Cortex of kidney (tissue), 1 donor: ENCODE measurements at places on chromosomes 3 and 15.

GRCh38 chr3:149934524-149934923 lies 36.2 kb downstream of the PFN2 start:
- DNase-seq, result no peak

- no peak for DNase-seq
Measured at GRCh38 chr15:58401991-58402649, 29.7 kb upstream of the LIPC start.

GRCh38 chr3:12947504-12948369 lies 106.4 kb upstream of the RPL32 start:
- no peak for DNase-seq

- no peak for DNase-seq
Measured at GRCh38 chr3:42023380-42023779, 61.5 kb upstream of the ULK4 start.

DNA sequence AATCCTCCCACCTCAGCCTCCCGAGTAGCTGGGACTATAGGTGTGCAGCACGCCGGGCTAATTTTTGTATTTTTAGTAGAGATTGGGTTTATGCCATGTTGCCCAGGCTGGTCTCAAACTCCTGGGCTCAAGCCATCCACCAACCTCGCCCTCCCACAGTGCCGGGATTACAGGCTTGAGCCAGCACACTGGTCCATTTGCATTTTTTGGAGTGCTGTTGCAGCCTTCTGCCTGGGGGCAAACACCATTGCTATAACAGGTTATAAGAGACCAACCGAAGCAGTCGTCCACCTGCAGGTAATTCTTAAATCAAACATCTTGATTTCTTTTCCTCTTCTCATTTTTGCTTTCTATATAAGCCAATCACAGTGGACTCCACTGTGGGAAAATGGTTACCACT lies 27.7 kb downstream of the ACKR4 start:
- no peak for DNase-seq

DNA sequence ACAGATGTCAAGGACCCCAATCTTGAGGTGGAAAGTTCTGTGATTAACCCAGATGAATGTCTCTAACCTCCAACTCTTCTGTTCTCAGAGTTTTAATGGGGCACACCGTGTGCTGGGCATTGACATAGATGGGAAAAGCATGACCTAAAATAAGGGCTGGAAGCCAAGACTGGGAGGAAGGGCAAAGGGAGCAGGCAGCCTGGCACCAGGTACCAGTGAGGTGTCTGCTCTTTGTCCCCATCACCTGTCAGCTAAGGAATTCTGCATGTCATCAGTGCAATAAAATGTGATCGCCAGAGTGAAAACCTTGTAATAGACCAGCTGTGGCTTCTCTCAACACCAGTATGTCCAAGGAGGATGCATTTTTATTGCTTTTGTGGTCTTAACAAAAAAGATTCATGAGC lies 143.5 kb upstream of the TPM1 start:
- DNase-seq, result no peak

GRCh38 chr3:188635258-188636042 lies 481.5 kb downstream of the LPP start:
- no peak for DNase-seq

GRCh38 chr15:67805666-67806516 lies 19.4 kb upstream of the SKOR1 start:
- DNase-seq, result no peak

GRCh38 chr3:77530870-77531269 lies 491.0 kb downstream of the ROBO2 start:
- DNase-seq, result no peak

DNA sequence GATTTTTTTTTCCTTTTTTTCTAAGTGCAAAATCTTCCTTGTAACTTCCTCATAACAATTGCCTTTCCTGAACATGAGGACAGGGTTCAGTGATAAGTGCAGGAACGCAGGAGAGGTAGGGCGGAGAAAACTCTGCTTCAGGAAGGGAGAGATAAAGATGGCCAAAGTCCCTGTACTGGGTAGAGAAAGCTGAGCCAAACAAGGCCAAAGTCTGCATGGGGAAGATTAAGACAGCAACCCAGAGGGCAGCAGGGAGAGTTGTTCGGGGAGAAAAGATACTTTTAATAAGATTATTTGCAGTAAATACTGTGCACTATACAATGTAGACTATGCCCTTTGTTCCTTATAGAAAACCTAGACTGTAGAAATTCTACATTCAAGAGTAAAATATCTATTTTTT lies 55.4 kb upstream of the LRRFIP2 start:
- no peak for DNase-seq

GRCh38 chr15:81754078-81754477 lies 291.7 kb downstream of the MEX3B start:
- DNase-seq, result no peak

DNA sequence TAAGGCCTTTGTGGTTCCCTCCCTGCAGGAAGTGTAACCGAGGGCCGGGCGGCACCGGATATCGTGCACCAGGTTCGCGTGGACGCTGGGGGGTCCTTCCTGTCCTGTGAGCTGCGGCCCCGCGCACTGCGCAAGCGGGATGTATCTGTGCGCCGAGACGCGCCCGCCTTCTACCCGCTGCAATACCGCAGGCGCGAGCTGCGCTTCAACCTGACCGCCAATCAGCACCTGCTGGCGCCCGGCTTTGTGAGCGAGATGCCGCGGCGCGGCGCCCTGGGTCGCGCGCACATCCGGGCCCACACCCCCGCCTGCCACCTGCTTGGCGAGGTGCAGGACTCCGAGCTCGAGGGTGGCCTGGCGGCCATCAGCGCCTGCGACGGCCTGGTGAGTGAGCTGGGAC lies 35.9 kb downstream of the SAXO2 start:
- no peak for DNase-seq

- DNase-seq, result no peak
Measured at GRCh38 chr15:88833731-88834100, 30.5 kb downstream of the ACAN start.

DNA sequence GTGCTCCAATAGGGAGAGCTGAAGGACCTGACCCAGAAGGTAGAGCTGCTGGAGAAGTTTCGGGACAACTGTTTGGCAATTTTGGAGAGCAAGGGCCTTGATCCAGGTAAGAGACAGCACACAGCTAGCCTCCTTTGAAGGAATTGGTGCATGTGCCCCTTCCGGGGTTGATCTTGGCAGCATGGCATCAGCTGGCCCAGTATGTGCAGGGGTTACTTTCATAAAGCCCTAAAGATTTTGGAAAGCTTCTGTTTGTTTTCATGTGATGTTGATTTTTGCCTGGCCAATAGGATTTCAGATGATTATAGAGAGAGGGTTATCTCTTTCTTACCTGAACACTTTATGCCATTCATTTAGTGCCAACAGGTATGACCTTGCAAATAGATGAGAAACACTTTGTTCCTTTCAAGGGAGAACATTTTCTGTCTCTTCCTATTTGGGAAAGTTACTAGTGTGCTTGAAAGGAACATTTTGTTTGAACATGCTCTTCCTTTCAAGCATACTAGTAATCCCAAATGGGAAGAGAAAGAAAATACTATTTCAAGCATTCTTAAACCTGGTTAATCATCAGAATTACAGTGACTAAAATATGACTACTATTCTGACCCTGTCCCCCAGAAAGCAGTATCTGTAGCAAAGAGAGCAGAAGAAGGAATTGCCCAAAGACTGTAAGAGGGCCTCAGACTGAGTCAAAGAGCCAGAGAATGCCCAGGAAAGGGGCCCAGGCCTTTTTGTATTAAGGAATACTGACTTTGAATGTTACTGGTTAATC lies 7.5 kb downstream of the KNSTRN start:
- no peak for DNase-seq

DNA sequence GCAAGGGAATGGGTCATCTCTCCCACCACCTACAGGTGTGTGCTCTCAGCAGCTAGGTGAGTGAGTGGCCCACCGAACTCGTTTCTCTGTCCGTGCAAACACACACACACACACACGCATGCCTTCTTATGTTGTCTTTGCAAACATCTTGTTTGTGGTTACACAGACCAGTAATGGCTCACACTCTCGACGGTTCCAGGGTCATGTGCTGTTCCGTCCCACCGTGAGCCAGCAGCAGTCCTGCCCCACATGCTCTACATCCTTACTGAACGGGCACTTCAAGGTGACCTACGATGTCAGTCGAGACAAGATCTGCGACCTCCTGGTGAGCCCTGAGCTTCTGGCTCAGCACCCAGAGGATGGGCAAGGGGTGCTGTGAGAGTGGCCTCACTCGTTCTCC lies 4.3 kb downstream of the ITIH1 start:
- DNase-seq, result no peak

- no peak for DNase-seq
Measured at GRCh38 chr3:168100777-168101492, 5.2 kb upstream of the GOLIM4 start.

- DNase-seq, result no peak
Measured at GRCh38 chr3:141261472-141262307, 30.1 kb downstream of the PXYLP1 start.

GRCh38 chr3:16290007-16290826 lies 25.2 kb downstream of the OXNAD1 start:
- DNase-seq, result no peak

DNA sequence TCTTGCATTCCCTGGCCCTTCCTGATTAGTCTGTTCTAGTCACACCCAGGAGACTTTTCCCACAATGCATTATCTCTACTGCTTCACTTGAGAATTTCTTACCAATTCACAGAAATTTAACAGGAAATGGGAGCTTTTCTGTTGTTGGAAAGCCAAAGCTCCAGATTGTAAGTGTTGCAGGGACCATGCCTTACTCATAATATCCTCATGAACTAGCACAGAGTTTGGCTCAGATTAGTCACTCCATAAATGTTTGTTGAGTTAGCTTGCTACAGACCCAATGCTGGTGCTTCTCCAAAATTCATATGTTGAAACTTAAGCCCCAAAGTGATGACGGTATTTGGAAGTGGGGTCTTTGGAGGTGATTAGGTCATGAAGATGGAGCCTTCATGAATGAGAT lies 232.6 kb downstream of the GAP43 start:
- no peak for DNase-seq

GRCh38 chr3:196585044-196585757 lies 16.7 kb downstream of the FBXO45 start:
- no peak for DNase-seq

DNA sequence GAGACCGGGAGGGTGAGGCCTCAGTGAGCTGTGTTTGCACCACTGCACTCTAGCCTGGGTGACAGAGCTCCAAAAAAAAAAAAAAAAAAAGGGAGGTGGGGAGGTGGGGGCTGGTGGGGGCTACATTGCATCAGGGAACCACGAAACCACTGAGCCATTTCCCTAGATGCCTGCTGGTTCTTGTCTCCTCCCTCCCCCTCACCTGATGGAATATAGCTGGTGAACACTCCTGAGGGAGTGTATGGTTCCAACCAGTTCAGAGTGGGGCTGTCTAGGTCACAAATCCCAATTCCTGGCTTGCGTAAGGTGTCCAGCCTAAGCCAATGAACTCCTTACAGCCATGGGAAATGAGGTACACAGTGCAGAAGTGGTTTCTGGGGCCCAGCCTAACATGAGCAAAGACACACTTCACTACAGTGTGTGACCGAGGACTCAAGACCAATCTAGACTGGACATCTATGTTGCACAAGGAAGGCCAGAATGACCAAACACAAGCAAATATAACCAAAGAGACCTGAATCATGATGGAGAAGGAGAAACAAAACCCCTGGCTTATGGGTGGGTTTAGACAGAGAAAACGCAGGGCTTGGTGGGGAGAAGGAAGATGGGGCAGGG lies 39.1 kb upstream of the OSBPL11 start:
- no peak for DNase-seq

DNA sequence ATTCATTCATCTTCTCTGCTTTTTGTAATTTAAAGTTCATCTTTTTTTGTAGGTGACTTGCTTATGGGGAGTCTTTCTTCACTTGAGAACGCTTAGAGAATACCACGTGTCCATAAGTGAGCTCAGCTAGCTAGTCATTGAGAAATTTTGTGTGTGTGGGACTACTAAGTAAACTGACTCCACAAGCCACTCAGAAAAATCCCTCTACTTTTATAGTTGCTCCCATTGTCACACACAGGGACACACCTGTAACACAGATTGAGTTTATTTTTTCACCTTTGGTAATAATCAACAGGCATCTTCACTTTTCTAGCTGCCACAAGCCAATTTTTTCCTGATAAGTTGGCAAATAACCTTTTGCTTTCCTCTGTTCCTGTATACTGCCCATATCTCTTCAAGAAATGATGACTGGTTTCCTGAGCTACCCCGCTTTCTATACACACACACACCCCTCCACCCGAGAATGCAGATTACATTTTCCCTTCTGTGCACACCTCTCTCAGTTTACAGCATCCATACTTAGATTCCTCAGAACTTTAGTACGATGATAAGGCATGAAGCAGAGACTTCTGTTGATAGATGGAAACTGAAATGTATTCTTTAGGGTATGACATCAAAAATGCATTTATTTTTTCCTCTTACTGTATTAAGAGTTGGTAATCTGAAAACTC lies 4.6 kb downstream of the TSC22D2 start:
- no peak for DNase-seq

GRCh38 chr3:56297281-56297840 lies 170.9 kb downstream of the ERC2 start:
- DNase-seq, result no peak

GRCh38 chr3:1442271-1442670 lies 349.4 kb downstream of the CNTN6 start:
- no peak for DNase-seq

- no peak for DNase-seq
Measured at GRCh38 chr3:113213896-113214587, 2.7 kb downstream of the BOC start.

DNA sequence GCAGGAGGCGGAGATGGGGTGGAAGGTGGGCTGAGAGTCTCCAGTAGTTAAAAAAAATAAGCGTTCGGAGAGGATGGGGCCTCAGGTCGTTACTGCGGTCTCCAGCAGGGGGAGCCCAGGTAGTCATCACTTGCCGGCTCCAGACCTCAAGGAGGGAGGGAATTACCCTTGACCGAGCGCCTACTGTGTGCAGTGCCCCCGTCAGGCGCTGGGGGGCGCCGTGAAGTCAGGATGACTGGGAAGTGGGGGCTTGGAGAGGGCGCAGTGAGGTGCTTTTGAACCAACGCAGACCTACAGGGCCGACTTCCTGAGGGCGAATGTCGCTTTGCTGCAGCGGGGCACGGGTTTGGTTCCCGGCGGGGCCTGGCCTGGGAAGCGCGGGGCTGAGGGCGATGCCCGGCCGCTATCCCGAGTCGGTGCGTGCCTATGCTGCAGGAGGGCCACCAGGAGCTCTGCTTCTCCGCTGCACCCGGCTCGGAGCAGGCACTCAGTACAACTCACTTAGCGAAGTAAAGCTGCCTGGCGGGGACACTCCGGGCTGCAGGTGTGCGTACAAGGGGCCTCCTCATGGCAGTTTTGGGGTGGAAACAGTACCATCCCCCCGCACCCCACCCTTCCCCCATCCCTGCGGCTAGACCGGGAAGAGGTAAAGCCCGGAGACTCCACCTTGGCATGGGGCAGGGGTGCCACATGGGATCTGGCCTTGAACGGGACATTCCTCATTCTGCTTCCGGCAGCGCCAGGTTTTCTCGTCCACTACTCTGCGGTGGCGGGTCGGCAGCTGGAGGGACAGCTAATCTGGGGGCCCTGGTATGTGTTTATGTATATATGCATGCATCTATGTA lies 79.8 kb downstream of the RHCG start:
- no peak for DNase-seq

GRCh38 chr3:174347474-174348138 lies 511.5 kb upstream of the NAALADL2 start:
- DNase-seq, result no peak
